ENCODE measurements at places on chromosomes 6 and 20. TPM values are rescaled to one million over a fixed set of nuclear protein-coding genes. Genes with fewer than 3 reads are reported as not detected.
A peak's percentile ranks its signal among the peaks of the same experiment; 100 is the strongest.

- no peak for DNase-seq
Measured at GRCh38 chr6:87661503-87661902, 40.5 kb downstream of the AKIRIN2 start.

ETV7 gene
- 0.49 TPM for total RNA-seq

TP53TG5 gene
- not detected for total RNA-seq

- no peak for DNase-seq
Measured at GRCh38 chr6:170043881-170044790, 246.7 kb downstream of the DLL1 start.

RCAN2 gene
- 1.9 TPM for total RNA-seq

DNA sequence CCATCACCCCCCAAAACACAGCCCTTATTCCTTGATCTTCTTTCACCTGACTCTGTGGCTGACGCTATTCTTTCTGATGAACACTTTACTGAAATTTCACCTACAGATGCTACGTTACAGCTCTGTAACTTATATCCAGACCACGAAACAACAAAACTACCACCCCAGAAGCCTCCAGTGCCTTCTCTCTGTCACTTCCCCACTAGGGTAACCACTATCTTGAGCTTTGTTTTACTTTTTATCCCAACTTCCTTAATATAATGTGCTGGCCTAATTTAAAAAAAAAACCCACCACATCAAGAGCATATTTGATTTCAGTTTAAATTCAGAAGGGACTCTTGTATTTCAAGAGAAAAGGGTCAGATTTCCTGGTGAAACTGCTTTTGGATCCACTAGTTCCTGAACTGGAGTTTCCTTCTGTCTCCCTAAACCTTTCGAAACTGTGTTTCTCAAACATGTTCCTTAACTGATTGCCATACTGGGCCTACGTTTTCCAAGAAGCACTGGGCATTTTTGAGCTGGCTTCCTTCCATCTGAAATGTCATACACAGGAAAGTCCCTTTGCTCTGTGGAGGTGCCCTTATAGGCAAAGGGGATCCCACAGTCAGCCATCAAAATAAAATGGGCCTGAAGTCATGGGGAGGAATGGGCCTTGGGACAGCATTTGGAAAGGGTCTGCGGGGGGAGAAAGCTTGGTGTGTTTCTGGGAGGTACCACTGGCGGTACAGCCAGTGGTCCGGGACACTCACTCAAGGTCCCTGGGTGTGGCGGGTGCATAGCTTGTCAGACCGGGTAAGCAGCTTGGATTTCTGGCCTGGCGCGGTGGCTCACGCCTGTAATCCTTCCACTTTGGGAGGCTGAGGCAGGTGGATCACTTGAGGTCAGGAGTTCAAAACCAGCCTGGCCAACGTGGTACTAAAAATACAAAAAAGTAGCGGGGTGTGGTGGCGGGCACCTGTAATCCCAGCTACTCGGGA lies 25.8 kb upstream of the RTF2 start:
- no peak for DNase-seq

GRCh38 chr6:127618729-127619128 lies 41.8 kb downstream of the C6orf58 start:
- no peak for DNase-seq

DNA sequence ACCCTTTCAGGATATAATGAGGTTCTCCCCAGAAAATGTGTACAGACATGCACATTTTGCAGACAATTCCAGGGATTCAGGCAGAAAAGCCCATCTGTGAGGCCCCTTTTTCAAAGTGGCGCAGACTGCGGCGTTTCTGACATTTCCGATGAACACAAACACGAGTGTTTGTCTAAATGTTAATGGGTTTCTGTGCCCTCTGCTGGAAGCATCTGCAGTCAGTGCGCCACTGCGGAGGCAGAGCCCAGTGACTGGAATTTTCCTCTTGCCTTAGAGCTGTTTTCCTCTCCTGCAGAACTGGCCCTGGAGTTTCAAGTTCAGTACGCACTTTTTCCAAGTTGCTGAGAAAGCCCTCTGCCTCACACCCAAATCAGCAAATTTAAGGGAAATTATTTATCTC lies 15.3 kb downstream of the ANKRD60 start:
- peak; percentile 25 for DNase-seq

- no peak for DNase-seq
Measured at GRCh38 chr6:44024574-44025219, 102.6 kb downstream of the MRPL14 start.
